Thoracic aorta (tissue), 2 donors: ENCODE measurements at places on chromosomes 4 and X.

DNA sequence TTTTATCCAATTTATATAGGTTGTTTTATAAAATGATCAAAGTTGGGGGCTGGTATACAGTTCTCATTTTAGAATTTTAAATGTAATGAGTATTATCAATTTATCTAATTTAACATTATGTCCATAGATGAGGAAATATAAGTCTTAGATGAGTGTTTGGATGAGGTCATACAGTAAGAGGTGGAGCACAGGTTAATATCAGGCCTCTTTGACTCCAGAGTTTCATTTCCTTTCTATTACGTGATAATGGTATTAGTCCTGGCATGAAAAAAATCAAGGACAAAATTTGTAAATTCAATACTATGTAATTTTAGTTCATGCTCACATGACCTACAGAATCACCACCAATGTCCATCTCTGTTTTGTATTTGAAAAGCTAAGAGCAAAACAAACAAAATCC lies 269.8 kb downstream of the FSTL5 start:
- no peak for DNase-seq

DNA sequence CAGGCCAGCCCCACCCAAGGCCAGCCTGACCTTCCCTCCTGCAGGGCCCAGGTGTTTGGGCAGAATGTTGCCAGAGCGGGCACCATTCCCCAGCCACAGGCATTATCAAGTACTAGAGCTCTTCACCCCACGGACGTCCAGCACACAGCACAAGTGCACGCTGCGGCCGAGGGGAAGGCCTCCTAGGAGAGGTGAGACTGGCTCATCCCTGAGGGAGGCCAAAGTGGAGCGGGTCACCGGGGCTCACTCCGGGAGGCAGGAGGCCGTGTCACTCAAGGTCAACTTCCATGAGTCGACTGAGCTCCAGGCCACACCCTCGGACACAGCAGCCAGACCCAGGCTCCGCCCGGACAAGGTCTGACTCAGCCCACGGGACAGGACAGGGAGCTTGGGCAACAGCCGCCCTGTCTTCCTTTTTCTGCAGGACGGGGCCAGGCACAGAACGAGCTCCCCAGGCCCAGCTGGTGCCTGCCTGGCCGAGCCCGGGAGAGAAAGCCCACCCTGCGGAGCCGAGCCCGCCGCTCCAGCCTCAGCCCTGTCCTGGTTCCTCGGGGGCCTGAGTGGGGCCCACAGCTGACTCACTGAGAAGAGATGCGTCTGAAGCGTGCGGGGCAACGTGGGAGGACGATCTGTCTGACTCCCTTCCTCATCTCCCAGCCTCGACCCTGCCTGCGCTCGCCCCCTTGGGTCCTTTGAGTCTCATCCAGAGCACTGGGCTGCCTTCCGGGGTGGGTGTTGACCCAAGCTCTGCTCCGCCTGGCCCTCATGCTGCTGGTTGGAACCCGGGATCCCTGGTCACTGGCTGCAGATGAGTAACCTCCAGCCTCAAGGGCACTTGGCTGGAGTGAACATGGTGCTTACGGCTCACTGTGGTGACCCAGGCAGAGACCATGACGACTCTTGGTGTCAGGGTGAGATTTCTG lies 1.6 kb downstream of the SLC49A3 start:
- peak; percentile 70 for DNase-seq

GRCh38 chr4:52869656-52870055 lies 7.5 kb downstream of the RASL11B start:
- DNase-seq = no peak

DNA sequence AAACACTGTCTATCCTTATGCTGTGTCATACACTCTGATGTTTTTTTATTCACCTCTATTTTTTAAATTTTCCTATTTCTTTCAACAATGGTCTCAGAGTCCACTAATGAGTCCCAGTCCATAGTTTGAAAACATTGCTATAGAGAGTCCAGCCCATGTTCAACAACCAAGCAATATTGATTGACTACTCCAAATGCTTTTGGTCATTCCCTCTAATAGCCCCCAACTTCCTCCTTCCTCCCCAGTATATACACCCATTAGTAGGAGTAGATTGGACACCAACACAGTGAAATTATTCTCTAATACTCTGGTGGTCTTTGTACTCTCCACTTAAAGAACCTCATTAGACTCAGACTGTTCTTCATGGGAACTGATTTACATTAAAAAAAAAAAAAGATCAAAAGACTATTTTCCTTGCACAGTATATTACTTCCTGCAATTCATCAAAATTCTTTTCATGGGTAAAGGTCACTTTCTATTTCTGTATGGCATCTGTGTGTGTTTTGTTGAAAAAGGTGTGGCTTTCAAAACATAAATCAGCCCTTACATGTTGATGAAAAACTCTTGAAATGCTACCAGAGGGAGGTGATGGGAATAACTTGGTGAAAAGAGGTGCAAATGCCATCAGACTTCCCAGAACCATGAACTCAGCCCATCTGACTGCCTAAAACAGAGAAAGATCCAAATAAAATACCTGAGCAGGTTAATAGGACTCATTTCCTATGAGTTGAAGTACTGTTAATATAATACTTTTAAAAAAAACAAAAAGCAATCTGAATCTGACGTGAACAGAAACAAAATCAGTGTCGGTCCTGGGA lies 250.3 kb upstream of the KLF3 start:
- no peak for DNase-seq

GRCh38 chr4:78185117-78185516 lies 128.0 kb downstream of the FRAS1 start:
- no peak for DNase-seq
